ENCODE measurements at places on chromosomes 12 and 14. TPM values are rescaled to one million over a fixed set of nuclear protein-coding genes. Genes with fewer than 3 reads are reported as not detected.

The GALNT8 gene
- 25.3 TPM for total RNA-seq

The DLK1 gene
- 37.3 TPM for total RNA-seq

The CLEC1A gene
- not detected for total RNA-seq

The INHBC gene
- total RNA-seq = not detected

DNA sequence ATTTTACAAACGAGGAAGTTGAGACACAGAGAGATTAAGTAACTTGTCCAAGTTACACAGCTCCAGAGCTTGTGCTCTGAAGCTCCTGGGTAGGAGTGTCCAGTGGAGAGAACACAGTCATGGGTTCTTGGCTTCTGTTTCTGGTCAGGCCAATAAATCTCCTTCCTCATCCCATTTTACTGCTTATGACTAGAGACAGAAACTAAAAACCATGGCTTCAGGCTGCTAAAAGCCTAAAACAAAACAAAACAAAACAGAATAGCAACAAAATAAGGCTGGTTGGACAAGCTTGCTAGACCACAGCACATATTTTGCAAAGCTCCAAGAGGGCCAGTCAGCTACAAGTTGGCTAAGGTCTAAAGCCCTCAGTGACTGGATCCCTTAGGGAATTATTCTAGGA is 49.8 kb downstream of the PTGER2 start:
- H3K4me1 ChIP-seq = peaks cover 3% of the 10 kb centered on the region
- H3K4me3 ChIP-seq = no peak overlapping the region
- no peaks in the 10 kb centered on the region for H3K36me3 ChIP-seq
- no peak for DNase-seq

- no peaks in the 10 kb centered on the region for H3K36me3 ChIP-seq
- peaks cover 13% of the 10 kb centered on the region for H3K4me1 ChIP-seq
- no peak for DNase-seq
- peak overlapping the region; percentile 52 for H3K27ac ChIP-seq
- H3K4me3 ChIP-seq = no peak overlapping the region
Measured at GRCh38 chr12:28040246-28040645, 67.7 kb upstream of the PTHLH start.

GRCh38 chr14:92726135-92726932 is 22.1 kb downstream of the LGMN start:
- DNase-seq = no peak
- H3K27ac ChIP-seq = no peak overlapping the region
- H3K27me3 ChIP-seq = peaks cover 5% of the 10 kb centered on the region
- H3K36me3 ChIP-seq = peaks cover 6% of the 10 kb centered on the region

DNA sequence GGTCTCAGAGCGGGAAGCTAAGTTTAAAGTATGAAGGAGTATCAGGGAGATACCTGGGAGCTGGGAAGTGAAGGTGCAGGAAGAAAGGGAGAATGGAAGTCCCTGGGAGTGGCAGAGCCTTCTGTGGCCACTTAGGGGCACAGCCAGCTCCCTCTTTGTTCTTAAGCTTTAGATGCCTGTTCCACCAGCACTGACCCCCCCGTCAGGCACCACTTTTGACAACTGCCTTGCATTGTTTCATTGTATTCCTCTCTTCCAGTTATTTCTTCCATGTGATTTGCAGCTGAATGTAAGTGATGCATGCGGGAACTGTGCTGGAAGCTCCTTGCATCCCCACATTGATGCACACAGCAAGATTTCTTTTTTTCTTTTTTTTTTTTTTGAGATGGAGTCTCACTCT is 2.6 kb downstream of the GALNT16 start:
- H3K27ac ChIP-seq = peak overlapping the region; percentile 86
- H3K4me3 ChIP-seq = peak overlapping the region; percentile 88
- H3K4me1 ChIP-seq = peaks cover 46% of the 10 kb centered on the region
- peaks cover 5% of the 10 kb centered on the region for H3K36me3 ChIP-seq
- peaks cover 18% of the 10 kb centered on the region for H3K27me3 ChIP-seq

- no peak overlapping the region for H3K4me3 ChIP-seq
- no peaks in the 10 kb centered on the region for H3K4me1 ChIP-seq
- no peaks in the 10 kb centered on the region for H3K36me3 ChIP-seq
- H3K27ac ChIP-seq = no peak overlapping the region
- no peak for DNase-seq
Measured at GRCh38 chr12:12899530-12900380, 8.4 kb downstream of the GPRC5A start.

DNA sequence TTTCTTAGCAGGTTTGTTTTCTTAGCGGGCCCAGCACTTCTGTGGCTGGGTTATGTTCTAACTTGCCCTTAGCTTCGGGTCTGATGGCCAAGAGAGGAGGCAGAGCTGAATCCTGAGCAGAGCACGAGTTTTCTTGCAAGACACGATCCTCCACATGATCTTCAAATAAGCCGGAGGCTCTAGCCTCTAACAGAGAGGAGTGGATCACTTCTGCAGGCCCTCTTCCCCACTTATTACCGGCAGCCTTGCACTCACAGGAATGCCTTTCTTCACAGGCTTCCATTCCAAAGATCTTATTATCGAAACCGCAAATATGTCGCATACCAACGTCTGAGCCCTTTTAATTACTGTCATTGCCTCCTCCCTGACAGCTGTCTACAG is 79.5 kb downstream of the SINHCAF start:
- H3K4me3 ChIP-seq = no peak overlapping the region
- no peak overlapping the region for H3K27ac ChIP-seq
- DNase-seq = no peak
- H3K4me1 ChIP-seq = no peaks in the 10 kb centered on the region
- no peaks in the 10 kb centered on the region for H3K36me3 ChIP-seq

DNA sequence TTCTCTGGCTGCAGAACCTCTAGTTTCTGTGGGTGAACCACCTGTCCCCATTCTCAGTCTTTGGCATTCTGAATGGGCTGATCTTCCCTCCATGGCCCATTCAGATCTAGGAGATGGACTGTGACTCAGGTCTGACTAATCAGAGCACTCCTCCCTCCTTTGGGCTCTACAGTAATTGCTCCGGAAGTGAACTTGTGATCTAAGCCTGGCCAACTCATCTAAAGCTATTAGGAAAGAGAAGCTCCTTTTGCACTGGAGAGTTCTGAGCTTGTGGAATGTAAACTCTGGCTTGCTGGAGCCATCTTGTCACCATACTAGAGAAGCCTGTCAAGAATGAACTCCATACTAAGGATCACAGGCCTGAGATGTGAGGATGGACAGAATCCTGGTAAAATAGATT is 168.2 kb downstream of the SUDS3 start:
- H3K27me3 ChIP-seq = no peaks in the 10 kb centered on the region
- no peak overlapping the region for H3K4me3 ChIP-seq
- DNase-seq = no peak
- peaks cover 3% of the 10 kb centered on the region for H3K4me1 ChIP-seq
- H3K27ac ChIP-seq = no peak overlapping the region
- no peaks in the 10 kb centered on the region for H3K36me3 ChIP-seq

DNA sequence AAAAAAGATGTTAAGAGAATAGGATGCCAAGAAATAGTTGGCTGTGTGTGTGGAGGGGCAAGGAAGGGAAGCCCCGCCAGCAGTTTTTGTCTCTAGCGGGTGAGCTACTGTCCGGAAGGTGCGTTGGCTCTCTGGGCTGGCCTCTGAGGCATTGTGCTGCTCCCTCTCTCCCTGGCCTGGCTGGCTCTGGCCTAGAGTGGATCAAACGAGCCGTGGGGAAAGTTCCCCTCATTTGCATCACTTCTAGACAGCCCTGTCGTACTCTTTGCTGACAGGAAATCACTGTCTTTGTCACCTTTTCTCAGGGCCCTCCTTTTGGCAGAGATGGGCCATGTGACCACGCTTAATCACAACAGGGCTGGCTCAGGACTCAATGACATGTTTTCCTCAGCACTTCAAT is 236.1 kb upstream of the NPAS3 start:
- no peak overlapping the region for H3K27ac ChIP-seq
- DNase-seq = no peak
- no peak overlapping the region for H3K4me3 ChIP-seq
- H3K27me3 ChIP-seq = no peaks in the 10 kb centered on the region
- peaks cover 5% of the 10 kb centered on the region for H3K4me1 ChIP-seq
- no peaks in the 10 kb centered on the region for H3K36me3 ChIP-seq

- no peaks in the 10 kb centered on the region for H3K36me3 ChIP-seq
- peaks cover 2% of the 10 kb centered on the region for H3K4me1 ChIP-seq
- H3K27me3 ChIP-seq = peaks cover 3% of the 10 kb centered on the region
- H3K27ac ChIP-seq = peak overlapping the region; percentile 3
- H3K4me3 ChIP-seq = no peak overlapping the region
- DNase-seq = no peak
Measured at GRCh38 chr14:71437870-71438269, 494.4 kb upstream of the RGS6 start.

GRCh38 chr12:104055686-104056388 is 5.8 kb upstream of the GLT8D2 start:
- no peak for DNase-seq
- no peaks in the 10 kb centered on the region for H3K27me3 ChIP-seq
- H3K36me3 ChIP-seq = no peaks in the 10 kb centered on the region
- peak overlapping the region; percentile 31 for H3K27ac ChIP-seq
- no peak overlapping the region for H3K4me3 ChIP-seq

- H3K27me3 ChIP-seq = no peaks in the 10 kb centered on the region
- no peak for DNase-seq
- no peak overlapping the region for H3K27ac ChIP-seq
- H3K4me3 ChIP-seq = no peak overlapping the region
- no peaks in the 10 kb centered on the region for H3K36me3 ChIP-seq
Measured at GRCh38 chr12:58066296-58066695, 124.9 kb downstream of the ATP23 start.

DNA sequence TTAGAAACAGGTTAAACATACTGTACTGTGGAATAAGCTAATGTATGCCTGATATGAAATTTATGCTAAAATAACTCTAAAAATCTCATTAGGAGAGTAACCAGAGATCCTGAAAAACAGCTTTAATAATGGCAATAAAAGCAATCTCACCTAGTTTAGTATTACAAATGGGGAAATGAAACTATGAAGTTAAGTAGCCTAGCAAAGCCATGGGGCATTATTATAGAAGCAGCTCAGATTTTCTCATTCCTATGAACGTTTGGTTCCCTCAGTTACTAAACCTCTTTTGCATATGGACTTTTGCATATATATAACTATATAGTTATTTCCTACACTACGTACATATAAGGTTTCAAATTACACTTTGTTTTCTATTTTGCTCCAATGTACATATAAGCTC is 25.0 kb upstream of the APPL2 start:
- H3K27ac ChIP-seq = no peak overlapping the region
- H3K27me3 ChIP-seq = no peaks in the 10 kb centered on the region
- DNase-seq = no peak
- peaks cover 3% of the 10 kb centered on the region for H3K36me3 ChIP-seq

DNA sequence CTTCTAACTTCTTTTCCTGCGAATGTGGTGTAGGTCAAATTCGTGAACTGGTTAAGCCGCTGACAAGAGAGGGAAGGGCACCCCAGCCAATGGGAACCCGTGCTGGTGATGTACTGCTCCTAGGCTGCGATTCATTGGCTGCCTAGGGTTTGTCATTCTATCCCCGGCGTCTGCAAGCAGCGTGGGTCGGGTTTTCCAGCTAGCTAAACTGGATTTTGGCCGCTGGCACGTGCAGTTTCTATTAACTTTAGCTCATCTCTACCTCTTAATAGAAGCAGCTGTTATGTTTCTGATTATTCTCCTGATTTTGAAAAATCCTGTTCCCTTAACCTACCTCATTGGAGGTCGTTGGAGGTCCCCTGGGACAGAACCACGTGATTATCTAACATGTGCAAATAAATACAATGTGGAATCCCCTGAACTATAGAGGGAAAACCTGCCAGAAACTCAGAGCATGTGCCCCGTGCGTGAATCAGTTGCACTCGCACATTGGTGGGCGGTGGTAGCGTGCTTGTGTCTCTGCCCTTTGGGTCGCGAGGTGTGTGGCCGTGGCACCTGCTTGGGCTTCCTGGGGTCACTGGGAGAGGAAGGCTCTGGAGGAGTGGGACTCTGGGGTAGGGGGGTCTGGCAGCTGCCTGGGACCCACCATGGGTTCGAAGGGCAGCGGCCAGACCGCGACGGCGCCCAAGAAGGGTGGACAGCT is 876 bp upstream of the PPM1A start:
- peak; percentile 78 for DNase-seq
- no peaks in the 10 kb centered on the region for H3K36me3 ChIP-seq
- H3K4me1 ChIP-seq = peaks cover 27% of the 10 kb centered on the region
- H3K4me3 ChIP-seq = peak overlapping the region; percentile 99
